ENCODE measurements at places on chromosomes 3 and 15.

GRCh38 chr3:141015481-141015880 is 35.7 kb upstream of the SPSB4 start:
- no peak for DNase-seq

DNA sequence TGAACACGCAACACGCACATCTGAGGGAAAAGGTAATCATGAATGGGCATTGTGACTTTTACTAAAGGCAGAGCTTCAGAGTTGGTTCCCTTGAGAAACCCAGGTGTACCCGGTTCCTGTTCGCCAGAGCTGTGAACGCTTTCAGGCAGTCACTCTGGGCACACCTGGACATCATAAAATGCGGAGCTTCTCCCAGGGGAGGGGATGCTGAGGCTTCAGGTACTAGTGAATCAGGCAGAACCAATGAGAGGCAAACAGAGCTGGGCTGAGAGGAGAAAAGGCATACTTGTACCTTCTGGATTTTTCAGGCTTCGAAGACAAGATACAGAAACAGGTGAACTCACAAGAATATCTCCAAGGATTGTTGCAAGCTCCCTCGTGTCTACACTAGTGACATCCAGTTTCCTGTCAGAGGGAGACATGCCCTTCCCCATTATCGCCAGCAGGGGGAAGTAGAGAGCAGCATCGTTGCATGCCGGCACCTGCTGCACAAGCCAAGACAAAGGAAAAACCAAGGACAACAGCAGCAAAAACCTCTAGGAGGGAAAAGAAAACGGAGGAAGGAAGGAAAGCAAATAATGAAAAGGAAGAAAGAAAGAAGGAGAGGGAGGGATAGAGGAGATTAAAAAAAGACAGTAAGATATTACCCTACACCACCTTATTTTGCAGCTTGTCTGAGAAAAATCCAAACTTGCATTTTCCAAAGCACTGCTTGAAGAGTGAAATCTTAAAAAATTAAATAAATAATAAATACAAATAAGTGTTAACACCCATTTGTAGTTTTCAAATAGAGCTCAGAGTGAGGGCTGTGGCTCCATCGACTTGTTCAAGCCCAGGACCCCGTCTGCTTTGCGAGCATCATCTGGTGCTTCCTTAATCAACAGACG is 2.0 kb downstream of the AHSG start:
- peak; percentile 69 for DNase-seq

DNA sequence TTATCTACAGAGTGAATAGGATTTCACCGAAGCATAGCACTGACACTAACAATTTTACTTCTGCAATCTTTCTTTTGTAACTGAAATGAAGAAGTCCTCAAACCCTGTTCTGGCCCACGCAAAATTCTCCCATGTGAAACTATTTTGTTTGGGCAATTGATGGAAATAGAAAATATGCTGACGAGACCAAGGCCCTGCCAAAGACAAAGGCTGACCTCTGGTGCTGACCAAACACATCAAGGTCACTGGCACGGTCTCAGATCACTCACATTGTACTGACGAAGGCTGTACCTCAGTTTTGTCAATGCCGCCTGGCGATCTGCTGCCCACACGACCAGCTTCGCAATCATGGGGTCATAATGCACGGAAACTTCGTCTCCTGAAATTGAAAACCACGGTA is 58.4 kb upstream of the DCUN1D1 start:
- DNase-seq, result no peak

- no peak for DNase-seq
Observed at GRCh38 chr3:42102571-42102970, 11.4 kb downstream of the TRAK1 start.

- no peak for DNase-seq
Observed at GRCh38 chr3:187941848-187942194, 196.6 kb upstream of the BCL6 start.

DNA sequence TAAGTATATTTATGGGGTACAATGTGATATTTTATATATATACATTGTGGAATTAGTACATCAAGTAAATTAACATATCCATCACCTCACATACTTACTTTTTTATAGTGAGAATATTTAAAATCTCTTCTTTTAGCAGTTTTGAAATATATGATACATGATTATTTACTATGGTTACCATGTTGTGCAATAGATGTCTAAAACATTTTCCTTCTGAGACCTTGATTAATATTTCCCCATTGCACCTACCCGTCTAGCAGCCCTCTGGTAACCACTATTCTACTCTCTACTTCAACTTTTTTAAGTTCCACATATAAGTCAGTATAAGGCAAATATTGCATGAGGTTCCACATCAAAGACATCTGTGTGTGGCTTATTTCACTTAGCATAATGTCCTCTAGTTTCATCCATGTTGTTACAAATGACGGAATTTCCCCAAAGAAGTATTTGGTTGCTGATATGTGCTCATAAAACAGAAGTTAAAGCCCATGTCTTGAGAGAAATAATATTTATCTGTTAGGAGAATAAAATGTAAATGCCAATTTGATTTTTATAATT is 29.6 kb upstream of the NFKBIZ start:
- DNase-seq, result no peak

GRCh38 chr15:97319291-97319690 is 641.2 kb upstream of the ARRDC4 start:
- peak; percentile 95 for DNase-seq

All from Caki2 (cell line).